GM12878 (cell line): ENCODE measurements at places on chromosomes 16 and 17. TPM values are rescaled to one million over a fixed set of nuclear protein-coding genes. Genes with fewer than 3 reads are reported as not detected.

The HES7 gene
- total RNA-seq, result 1.3 and 1.9 TPM in 2 replicates

The PABPN1L gene
- not detected in 2 replicates for total RNA-seq

The AOC2 gene
- 1.5 and 1.9 TPM in 2 replicates for total RNA-seq

The TIMP2 gene
- 0.41 and 0.64 TPM in 2 replicates for total RNA-seq

The TMEM94 gene
- total RNA-seq, result 59.0 and 70.7 TPM in 2 replicates

The NAGS gene
- 0.64 TPM in 2 replicates for total RNA-seq

The SPHK1 gene
- total RNA-seq, result 0.77 and 1.3 TPM in 2 replicates

The PIGS gene
- 71.3 and 73.7 TPM in 2 replicates for total RNA-seq

The KIF2B gene
- not detected in 2 replicates for total RNA-seq

The ENPP7 gene
- total RNA-seq, result 0.21 and 0.41 TPM in 2 replicates

The TTYH2 gene
- total RNA-seq, result 7.7 and 8.5 TPM in 2 replicates

The CD7 gene
- 0.33 TPM in 1 of 2 replicates, not detected in the other for total RNA-seq

The NETO2 gene
- 26.2 and 26.5 TPM in 2 replicates for total RNA-seq

The MFAP4 gene
- 0.13 and 0.28 TPM in 2 replicates for total RNA-seq

The DDX28 gene
- 25.4 and 25.5 TPM in 2 replicates for total RNA-seq

The SCGB1C2 gene
- not detected in 2 replicates for total RNA-seq

The KRTAP9-2 gene
- total RNA-seq, result not detected in 2 replicates
